Cortex of kidney (tissue), 1 donor: ENCODE measurements at places on chromosomes 13 and 19.

- DNase-seq = no peak
Measured at GRCh38 chr19:6047741-6048251, 62.5 kb downstream of the RFX2 start.

- DNase-seq = no peak
Measured at GRCh38 chr13:110509971-110510786, 51.3 kb downstream of the RAB20 start.

DNA sequence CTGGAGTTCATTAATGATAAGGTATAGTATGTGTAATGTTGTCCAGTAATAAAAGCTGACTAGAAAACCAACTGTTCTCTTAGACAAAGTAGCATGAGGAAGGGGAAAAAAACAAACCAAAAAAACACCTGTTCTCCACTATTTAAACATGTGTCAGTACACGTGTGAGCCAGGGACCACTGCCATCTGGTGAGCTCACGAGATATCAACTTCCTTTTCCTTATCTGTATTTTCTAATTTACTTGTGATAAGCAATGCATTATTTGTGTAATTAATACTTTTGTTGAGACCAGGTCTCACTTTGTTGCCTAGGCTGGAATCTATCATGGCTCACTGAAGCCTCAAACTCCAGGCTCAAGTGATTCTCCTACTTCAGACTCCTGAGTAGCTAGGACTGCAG, 4.3 kb upstream of the SIX5 start:
- no peak for DNase-seq

- DNase-seq = no peak
Measured at GRCh38 chr19:18903156-18904037, 7.4 kb upstream of the CERS1 start.

GRCh38 chr13:42116225-42116624, 67.8 kb downstream of the DGKH start:
- DNase-seq = no peak

- no peak for DNase-seq
Measured at GRCh38 chr13:113918981-113919701, 54.7 kb downstream of the C13orf46 start.

- no peak for DNase-seq
Measured at GRCh38 chr19:55173714-55174409, 6.2 kb downstream of the SYT5 start.

GRCh38 chr19:40685563-40685962, 4.9 kb downstream of the NUMBL start:
- DNase-seq = no peak

DNA sequence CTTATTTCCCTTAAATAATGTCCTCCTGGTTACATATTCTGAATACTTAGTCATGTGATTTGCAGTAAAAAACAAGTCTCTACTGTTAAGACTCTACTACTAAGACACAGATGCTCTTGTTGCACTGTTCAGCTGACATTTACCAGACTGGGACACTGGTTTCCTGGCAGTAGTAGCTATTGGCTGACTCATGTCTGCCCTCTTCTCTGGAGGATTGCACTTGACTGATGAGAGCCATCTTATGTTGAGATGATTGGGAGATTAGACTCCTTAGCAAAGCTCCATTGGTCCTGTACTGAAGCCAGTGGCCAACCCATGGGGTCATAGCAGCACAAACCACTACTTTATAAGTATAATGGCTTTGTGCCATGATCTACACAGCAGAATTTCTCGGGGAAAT, 1672.6 kb upstream of the PCDH20 start:
- DNase-seq = no peak

GRCh38 chr13:106155411-106155810, 380.1 kb downstream of the EFNB2 start:
- no peak for DNase-seq

DNA sequence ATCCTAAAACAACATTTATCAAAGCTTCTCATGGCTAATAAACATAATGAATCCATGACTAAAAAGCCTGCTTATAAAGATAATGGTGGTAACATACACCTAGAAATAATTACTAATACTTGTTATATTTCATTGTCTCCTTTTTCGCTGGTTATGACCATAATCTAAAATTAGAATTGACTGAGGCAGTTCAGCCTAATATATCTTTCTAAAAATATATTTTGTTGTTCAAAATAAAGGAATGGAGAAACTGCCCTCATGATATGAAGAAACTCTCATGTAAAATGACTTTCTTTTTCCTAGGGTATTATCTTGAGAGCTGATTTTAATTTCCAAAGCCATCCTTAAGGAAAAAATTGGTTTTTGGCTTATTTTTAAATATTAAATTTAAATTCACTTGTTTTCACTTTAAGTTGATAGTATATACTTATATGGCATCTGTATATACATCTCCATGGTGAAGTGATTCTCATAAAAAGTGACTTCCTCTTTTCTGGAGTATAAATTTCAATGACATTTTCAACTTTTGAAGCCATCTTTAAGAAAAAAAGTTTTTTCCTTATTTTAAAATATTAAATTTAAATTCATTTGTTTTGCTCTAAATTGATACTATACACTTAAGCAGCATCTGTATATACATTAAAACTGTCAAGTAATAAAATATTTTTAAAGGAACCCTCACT, 204.6 kb downstream of the VWA8 start:
- no peak for DNase-seq

DNA sequence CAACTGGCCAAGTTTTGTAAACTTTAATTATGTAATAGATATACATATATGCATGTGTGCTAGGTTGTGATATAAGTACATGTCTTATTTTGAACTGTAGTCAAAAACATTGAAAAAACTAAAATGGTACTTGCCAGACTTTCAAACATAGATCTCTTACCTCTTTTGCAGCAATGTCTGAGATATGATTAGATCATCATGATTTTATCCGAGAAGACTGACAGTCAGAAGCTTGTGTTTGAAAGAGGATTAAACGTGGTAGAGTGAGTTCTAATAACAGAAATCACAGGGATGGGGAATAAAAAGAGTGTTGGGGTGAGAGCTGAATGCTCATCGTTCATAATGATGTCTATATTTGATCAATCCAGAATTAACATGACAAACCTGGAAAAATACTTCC, 18.2 kb upstream of the ACP7 start:
- DNase-seq = no peak

DNA sequence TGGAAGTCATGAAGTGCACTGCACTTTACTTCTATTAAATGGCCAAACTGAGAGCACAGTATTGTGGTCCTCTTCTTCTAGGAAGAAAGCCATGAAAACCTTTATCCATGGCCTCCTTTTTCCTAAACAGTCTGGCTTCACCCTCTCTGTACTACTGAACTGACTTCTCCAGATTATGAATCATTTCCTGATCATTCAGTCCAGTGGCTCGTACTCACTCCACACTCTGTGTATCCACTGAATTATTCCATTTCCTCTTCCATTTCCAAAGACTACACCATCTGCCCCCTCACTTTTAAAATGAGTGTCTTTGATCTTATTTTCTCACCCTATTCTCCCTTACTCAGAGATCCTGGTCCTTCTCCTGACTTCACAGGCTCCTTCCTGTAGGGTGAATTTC, 29.7 kb upstream of the FREM2 start:
- no peak for DNase-seq

GRCh38 chr13:97542102-97542685, 108.2 kb downstream of the RAP2A start:
- DNase-seq = no peak

- no peak for DNase-seq
Measured at GRCh38 chr13:45422731-45423292, 4.6 kb upstream of the SLC25A30 start.

- DNase-seq = no peak
Measured at GRCh38 chr13:90403330-90404082, 944.0 kb upstream of the MIR17HG start.

- no peak for DNase-seq
Measured at GRCh38 chr19:48613024-48613851, 1.6 kb downstream of the FAM83E start.

GRCh38 chr13:31625115-31625514, 114.2 kb upstream of the RXFP2 start:
- DNase-seq = no peak

- no peak for DNase-seq
Measured at GRCh38 chr13:40082639-40083038, 427.2 kb downstream of the COG6 start.

DNA sequence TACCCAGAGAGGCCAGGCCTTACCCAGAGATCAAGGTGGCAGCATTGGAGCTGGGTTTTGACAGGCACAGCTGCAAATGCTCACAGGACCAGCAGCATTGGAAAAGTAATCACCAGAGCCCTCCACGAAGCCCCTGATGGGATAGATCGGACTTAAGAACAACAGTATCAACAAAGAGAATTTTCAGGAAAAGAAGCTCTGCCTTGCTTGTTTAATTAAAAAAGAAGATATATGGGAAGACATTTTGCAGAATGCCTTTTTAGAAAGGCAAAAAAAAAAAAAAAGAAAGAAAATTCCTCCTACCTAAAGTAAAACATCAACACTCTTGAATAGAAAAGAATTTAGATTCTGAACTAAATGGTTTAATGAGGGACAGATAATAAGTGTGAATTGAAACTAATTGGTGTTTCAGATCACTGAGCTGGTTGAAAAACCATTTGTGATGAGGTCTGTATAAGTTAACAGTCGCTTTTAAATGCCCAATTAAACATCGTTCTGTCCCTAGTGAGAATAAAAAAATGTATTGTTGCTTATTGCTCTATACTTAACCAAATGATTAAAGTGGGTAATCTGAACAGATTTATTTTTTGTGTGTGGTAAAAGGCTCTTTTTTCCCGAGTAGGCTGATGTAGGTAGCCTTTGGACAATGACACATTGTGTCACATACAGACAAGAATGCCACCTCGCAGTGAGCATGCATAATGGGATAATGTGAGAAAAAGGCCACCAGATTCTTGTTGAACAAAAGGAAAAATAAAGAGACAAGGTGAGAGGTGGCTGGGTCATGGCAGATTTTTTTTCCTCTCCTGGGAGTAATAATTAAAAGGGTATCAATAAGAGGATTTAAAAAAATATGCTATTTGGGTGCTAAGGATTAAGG, 93.0 kb upstream of the ARGLU1 start:
- DNase-seq = no peak

- DNase-seq = no peak
Measured at GRCh38 chr19:7731218-7731595, 703 bp downstream of the CLEC4G start.

DNA sequence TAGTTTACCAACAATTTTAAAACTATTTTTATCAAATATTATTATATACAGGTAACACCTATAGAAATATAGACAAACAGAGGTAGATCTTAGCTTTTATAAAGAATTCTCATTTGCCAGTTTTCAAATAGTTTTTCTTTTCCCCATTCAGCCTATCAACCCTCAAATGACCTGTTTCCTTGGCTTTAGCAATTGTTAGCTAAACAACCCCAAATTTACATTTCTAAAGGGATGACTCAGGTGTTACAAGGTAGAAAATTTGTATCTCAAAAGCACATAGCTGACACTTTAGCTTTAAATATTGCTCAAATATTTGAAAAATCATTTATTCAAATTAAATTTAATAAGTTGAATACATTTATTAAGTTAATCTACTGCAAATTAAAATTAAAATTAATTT, 1207.2 kb downstream of the SLITRK1 start:
- no peak for DNase-seq

DNA sequence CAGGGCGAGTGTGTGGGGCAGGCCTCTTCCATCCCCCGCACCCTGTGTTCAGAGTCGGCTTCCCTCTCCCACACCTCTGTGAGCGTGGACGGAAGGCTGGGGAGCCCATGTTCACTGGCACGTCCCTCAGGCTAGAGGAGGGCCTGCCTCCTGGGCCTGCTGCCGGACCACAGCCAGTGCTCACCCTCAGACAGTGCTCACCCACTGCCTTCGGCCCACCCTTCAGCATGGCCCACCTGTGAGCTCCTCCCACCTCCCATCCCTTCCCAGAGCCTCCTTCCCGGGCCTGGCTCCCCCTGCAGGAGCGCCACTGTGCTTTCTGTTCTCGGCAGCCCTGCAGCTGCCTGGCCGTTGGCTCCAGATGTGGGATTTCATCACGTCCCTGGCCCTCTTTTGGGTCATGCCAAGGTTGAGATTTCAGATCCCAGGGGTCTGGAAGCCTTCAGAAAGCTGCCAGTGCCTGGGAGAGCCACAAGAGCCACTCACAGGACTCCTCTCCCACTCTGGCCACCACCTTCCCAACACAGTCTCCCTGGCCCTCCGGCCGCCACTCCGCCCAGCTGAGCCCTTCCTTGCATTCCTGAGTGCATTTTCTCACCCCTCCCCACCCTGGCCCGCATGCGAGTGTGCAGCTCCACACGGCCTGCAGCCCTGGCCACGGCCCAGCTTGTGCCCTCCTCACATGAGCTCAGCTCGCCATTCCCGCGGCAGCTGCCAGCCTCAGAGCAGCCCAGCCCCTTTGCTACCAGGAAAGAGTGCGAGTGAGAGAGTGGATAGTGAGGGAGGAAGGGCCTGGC, 25.3 kb downstream of the CAPN12 start:
- DNase-seq = no peak

GRCh38 chr19:17944301-17944700, 11.5 kb downstream of the CCDC124 start:
- no peak for DNase-seq

GRCh38 chr13:27853335-27853734, 61.1 kb downstream of the GSX1 start:
- no peak for DNase-seq

- DNase-seq = no peak
Measured at GRCh38 chr19:48950159-48950558, 4.5 kb upstream of the BAX start.

DNA sequence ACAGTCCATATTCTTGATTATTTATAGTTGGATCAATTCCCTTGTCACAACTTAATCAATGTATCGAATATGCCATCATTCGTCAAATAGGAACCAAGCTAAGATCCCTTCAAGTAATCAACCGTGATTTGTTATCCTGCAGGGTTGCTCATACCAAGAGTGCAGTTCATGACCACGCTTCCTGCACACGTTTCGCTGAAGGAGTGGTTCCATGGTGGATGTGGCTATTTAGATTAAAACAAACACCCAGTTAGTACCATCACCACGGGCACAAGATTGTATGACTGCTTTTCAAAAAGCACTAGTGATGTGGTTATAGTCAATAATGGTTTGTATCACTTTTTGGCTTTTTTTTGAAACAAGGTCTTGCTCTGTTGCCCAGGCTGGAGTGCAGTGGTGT, 41.1 kb upstream of the CCNE1 start:
- no peak for DNase-seq

- DNase-seq = no peak
Measured at GRCh38 chr13:45691667-45692066, 10.5 kb upstream of the CBY2 start.

- no peak for DNase-seq
Measured at GRCh38 chr19:42407085-42407815, 17.2 kb upstream of the CNFN start.

DNA sequence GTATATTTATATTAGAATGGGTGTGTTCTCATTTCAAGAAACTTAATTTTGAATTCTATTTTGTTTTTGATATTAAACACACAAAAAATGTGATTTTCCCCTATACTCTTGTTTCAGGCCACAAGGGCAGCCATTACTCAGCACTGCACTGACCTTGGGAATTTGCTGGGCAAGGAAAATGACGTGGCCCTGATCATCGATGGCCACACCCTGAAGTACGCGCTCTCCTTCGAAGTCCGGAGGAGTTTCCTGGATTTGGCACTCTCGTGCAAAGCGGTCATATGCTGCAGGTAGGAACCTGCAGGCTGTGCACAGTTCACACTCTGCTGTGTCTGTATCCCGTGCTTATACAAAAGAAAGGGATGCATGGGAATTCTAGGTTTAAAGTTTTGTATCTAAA, 327.3 kb downstream of the ATP8A2 start:
- DNase-seq = no peak
